ENCODE measurements at places on chromosomes 2 and 18.
A peak's percentile ranks its signal among the peaks of the same experiment; 100 is the strongest.

DNA sequence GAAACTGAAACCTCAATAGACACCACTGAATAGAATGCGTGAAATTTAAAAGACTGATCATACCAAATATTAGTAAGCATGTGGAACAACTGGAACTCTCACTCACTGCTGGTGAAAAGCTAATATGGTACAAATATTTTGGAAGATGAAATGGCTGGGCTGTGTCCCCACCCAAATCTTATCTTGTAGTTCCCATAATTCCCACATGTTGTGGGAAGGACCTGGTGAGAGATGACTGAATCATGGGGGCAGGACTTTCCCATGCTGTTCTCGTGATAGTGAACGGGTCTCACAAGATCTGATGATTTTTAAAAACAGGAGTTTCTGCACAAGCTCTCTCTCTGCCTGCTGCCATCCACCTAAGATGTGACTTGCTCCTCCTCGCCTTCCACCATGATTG lies 32.0 kb upstream of the MYCN start:
- DNase-seq = no peak

- DNase-seq = no peak
Observed at GRCh38 chr2:100875516-100876230, 55.7 kb downstream of the NPAS2 start.

DNA sequence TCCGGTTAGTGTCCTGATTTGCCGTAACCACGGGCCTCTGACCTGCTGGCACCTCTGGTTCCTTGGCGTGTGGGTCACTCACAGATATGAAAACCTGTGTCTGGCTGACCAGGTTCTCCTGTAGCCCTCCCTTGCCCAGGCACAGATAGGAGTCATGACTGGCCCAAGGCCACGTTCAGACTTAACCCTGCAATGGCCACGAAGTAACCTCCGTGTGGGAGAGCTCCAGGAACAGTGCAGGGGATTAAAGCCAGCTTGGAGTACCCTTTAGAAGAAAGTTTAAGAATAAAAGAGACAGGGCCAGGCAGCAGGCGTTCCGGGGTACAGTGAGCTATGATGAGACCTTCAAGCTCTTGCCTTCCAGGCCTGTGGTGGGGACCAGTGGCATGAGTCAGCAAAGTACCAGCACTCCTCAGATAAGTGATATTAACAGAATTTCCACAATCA lies 25.5 kb downstream of the CENPO start:
- DNase-seq = no peak

- peak; percentile 15 for DNase-seq
Observed at GRCh38 chr2:19361325-19361990, 3.0 kb upstream of the OSR1 start.

GRCh38 chr2:124323321-124323720 lies 298.2 kb downstream of the CNTNAP5 start:
- no peak for DNase-seq

GRCh38 chr2:16682431-16683118 lies 16.9 kb upstream of the CYRIA start:
- no peak for DNase-seq

- DNase-seq = no peak
Observed at GRCh38 chr2:96262306-96262705, 3.5 kb downstream of the TMEM127 start.

DNA sequence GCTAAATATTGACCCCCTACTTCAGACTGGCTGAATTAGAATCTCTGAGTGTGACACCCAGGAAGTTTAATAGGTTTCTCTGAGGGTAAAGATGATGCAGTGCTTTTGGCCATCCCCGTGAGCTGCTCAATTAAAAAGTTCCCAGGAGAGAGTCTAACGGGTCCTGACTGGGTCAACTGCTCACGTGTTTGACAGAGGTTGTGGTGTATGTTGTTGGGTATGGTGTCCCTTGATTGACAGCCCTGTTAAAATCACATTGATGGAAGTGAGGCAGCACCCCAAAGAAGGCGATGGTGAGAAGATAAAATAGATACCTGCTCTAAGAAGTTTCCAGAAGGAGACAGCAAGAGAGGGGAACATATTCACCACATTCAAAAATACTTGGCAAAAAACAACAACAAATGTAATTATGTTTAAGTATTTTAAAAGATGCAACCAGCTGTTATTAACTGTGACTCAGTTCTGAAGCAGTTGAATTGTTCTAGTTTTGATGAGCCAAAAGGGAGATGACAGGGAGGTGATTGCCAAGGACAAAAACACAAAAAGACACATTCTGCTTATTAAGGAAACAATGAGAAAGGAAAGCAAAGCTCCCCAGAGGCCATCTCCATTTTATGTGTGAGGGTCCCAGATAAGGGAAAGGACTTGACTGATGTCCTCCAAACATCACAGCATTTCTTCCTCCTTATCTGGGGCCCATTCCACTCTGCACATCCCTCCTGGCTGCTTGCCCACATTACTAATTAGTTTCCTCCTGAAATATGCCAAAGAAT lies 11.5 kb upstream of the GMCL1 start:
- DNase-seq = no peak

- DNase-seq = no peak
Observed at GRCh38 chr2:41326851-41327250, 721.0 kb upstream of the PKDCC start.

GRCh38 chr2:208112969-208113368 lies 11.4 kb downstream of the CRYGD start:
- DNase-seq = no peak

DNA sequence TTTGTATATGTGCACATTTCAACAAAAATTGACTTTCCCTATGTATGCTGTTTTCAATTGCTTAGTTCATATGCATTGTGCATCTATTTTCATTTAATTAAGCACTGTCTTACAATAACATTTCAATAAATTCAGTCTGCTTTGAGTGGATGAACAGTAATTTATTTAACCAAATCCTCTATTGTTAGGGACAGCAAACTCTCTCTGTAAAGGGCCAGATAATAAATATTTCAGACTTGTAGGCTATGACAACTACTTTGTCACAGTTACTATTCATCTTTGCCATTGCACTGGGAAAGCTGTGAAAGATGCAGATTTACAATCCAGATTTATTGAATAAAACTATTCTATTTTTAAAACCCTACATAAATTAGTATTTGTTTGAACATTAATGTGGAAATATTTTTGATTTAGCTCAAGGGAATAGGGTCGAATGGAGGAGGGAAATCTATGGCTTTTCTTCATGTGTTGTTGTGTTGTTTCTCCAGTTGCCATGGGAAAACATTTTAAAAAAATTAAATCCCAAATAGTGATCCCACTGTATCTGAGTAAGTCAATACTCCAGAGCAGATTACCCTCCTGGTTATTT lies 14.2 kb upstream of the RAB27B start:
- DNase-seq = no peak

GRCh38 chr2:56654936-56655335 lies 471.1 kb downstream of the CCDC85A start:
- DNase-seq = no peak

- no peak for DNase-seq
Observed at GRCh38 chr2:182912518-182912915, 46.1 kb upstream of the FRZB start.

DNA sequence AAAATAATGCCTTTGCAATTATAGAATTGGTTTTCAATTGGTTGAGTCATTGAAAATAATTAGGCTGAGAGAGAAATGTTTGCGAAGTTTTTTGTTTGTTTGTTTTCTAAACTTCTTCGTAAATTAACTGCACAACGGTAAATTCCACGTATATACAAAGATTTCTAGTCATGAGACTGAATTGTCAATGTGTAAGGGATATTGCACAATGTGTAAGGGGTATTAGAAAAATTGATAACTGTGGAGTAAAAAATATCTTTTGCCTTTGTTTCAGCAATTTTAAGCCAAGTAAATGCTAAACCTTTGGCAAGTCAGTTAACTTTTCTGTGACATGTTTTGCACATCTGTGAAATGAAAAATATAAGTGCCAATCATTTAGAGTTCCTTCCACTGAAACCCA lies 606.0 kb downstream of the TMEM182 start:
- no peak for DNase-seq

- DNase-seq = no peak
Observed at GRCh38 chr2:86556508-86556907, 6.7 kb downstream of the CHMP3 start.

GRCh38 chr2:143146815-143147530 lies 17.8 kb downstream of the ARHGAP15 start:
- DNase-seq = no peak

GRCh38 chr2:60534052-60534685 lies 19.3 kb downstream of the BCL11A start:
- DNase-seq = no peak

- no peak for DNase-seq
Observed at GRCh38 chr18:2169656-2170055, 401.6 kb downstream of the METTL4 start.

- DNase-seq = no peak
Observed at GRCh38 chr2:236749346-236749745, 179.7 kb downstream of the ACKR3 start.
